ENCODE measurements at places on chromosomes 7 and 10.

GRCh38 chr7:28688651-28689050 is 269.5 kb downstream of the TRIL start:
- DNase-seq: no peak

- peak; percentile 60 for DNase-seq
Observed at GRCh38 chr7:114085592-114086501, 167.0 kb upstream of the PPP1R3A start.

DNA sequence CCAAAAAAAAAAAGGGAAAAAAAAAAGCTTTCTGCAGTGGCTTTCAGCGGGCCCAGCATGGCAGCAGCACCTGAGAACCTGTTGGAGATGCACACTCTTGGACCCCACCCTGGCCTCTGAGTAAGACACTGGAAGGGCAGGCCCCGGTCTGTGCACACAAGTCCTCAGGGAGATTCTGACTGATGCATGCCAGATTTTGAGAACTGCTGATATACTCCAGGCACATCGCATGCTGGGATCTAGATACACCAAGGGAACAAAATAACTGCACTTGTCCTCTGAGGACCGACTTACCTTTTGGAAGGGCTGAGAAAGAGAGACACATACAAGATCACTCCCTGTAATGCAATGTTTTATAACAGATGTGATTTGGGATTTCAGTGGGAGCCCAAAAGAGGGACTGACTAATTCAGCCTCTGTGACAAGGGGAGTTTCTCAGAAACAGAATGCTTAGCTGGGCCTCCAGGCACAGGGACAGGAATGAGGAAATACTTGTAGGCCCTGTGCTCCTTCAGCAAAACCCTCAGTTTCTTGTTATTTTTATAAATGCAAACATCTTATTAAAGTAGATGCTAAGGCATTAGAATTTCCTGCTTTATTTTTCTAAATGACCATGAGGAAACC is 8.2 kb downstream of the EGFR start:
- DNase-seq: no peak

DNA sequence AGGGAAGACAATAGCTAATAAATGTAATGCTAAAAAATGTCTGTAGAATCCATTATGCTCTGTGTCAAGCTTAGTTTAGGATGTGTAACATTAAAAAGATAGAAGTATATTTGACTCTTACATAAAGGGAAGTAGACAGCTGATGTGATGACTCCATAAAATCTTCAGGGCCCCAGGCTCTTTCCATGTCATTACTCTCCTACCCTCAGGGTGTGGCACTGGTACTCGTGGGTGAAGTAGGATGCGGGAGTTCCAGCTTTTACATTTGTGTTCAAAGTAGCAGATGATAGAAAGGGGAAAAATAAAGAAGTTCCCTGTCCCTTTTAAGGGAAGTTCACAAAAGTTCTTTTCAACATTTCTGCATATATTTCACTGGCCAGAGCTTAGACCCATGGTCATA is 157.1 kb downstream of the TSPAN12 start:
- no peak for DNase-seq

GRCh38 chr7:72030994-72031667 is 381.0 kb downstream of the CALN1 start:
- DNase-seq: no peak

DNA sequence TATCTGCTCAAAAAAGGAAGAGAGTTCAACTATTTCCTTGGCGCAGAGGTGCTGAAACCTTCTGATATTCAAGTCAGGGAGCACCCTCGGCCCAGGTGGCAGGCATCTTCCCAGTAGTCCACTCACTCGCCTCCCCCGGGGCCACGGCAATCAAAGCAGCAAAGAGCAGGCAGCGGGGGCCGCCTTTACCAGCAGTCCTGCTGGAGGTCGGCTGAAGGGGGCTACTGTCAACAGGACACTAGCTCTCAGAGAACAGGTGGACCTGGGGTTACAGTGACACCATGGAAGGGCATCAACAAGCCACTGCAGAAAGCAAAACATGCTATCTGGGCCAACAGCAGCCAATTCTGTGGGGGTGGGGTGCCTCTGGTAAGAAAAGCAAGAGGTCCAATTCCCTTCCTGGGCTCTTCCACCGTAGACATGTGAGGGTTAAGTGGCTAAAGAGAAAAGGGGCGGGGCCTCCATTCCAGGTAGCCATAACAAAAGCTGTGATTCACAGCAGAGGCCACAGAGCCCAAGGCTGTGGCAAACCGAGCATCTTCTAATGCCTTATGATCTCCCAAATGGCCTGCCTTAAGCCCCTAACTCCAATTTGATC is 9.4 kb downstream of the FZD9 start:
- no peak for DNase-seq

- DNase-seq: no peak
Observed at GRCh38 chr10:114002422-114002821, 41.2 kb upstream of the ADRB1 start.

- DNase-seq: no peak
Observed at GRCh38 chr7:33836797-33837355, 68.5 kb upstream of the BMPER start.

DNA sequence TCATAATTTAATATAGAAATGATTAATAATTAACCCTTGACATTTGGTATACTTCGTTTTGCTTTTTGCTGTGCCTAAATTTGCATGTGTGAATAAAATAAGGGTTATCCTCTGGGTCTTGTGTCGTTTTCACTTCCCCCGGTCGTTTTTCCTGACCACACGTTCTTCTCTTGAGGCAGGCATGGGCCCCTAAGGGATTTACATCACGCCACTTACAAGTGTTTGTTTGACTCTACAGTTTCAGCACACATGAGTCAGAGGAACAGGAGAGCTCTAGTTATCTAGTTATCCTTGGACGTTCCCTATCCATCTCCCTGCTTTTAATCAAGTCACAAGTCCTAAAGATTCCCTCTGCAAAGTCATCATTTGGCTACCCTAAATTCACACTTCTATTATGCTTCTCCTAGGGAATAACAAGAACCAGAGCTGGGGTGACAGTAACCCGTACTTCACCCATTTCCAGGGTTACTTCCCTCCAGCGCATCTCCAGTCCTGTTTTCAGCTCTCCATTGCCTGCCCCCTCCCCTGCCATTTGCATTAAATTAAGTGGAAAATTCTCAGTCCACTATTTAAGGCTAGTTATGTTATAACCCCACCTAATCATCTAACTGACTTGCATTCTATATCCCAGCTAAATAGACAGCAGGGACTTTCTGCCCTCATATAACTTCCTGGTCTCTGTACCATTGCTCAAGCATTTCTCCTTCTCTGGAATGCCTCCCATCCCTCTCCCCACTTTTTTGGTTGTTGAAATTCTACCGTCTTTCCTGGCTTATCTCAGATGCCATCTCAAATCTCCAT is 206.9 kb downstream of the PTEN start:
- no peak for DNase-seq

- no peak for DNase-seq
Observed at GRCh38 chr7:55303220-55303619, 61.9 kb upstream of the LANCL2 start.

- no peak for DNase-seq
Observed at GRCh38 chr10:86400705-86401587, 34.4 kb upstream of the GRID1 start.
